ENCODE measurements at places on chromosomes 11 and 22.

- DNase-seq: no peak
Measured at GRCh38 chr11:101916422-101916821, at the start of gene ANGPTL5. Gene ANGPTL5 (minus strand): TSS chr11:101916522. CDS start chr11:101907909, 8,613 bp downstream.

DNA sequence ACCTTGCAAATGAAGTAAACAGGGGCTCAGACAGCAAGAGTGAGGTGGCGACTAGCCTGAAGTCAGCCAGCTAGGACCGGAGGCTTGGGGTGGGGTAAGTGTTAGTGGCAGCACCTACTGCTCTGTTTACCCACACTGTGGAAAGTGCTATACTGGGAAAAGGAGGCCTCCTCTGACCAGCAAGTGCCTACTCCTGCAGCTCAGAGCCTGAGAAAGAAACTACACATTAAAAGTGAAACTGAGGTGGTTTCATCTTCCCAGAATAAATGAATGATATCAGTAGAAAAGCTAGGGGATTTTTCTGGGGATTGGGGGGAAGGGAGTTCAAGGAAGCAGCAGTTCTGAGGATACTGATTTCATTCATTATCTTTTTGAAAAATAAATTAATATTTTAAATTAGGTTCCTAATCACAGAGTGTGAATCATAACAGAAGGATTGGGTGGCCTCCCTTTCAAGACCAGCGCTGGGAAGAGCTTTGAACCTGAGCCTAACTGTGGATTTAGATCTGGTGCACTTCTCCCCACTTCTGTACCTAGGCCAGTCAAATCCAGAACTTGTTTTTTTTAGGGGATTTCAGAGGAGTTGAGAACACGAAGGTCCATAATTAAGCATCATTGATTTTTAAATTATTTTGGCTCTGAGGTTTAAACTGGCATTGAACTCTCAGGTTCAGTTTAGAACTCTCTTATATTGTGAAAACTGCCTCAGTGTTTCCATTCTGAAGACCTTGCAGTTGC is 48.1 kb upstream of the GRAMD1B start:
- no peak for DNase-seq

DNA sequence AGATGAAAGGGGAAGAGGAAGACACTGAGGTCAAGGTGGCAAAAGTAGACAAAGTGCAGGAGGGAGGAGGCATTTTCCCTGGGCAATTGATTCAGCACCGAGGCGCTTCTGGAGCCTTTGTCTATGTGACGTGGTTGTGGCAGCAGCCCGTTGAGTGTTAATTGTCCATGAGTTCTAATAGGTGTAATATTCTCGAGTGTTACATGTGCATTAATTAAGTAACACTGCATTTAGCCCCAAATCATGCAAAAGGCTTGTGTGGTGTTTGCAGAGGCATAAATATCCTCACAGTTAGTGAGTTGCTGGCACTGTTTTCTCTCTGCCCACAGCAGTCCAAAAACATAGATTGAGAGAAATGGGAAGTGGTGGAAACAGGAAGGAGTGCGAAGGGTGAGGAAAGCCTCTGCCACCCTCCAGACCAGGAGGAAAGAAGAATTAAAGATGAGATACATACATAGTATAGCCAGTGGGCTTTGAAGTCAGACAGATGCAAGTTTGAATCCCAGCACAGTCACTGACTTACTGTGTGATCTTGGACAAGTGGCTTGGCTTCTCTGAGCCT is 361.2 kb downstream of the MN1 start:
- no peak for DNase-seq

- no peak for DNase-seq
Measured at GRCh38 chr11:32796425-32796824, 2.0 kb upstream of the CCDC73 start.

- no peak for DNase-seq
Measured at GRCh38 chr22:46132830-46133587, 17.3 kb upstream of the PPARA start.

DNA sequence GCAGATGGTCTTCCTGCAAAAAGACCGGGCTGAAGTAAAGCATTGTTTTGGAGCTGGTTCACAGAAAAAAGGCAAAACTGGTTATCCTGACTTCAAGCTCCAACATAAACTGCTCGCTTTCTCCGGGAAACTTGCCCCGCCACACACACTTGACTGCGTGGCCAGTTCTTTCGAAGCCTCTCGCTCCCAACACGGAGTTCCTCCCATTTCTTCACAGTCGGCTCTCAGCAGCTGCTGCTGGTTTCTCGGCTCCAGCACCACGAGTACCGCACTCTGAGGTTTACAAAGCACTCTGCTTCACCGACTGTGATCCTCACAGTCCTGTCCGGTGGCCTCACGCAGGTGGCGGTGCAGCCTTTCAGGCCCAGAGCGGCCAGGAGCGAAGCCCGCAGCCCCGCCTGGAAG is 264 bp downstream of the CHEK1 start:
- DNase-seq: no peak

DNA sequence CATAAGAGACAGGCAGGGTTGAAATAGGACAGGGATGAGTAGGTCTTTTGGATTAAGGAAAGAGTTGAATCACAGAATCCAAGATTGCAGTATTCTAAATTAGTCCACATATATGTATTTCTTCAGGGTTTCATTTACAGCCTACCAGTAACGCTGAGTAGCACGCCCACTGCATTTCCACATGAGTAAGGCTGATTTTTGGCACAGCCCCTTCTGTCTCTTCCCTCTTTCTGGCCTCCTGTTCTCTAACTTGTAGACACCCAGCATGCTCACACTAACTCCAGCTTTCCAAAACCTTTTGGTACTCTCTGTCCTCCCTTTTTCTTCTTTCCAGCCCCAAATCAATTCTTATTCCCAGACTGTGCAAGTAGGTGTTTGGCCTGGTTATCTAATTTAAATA is 3.7 kb upstream of the SIK2 start:
- no peak for DNase-seq

DNA sequence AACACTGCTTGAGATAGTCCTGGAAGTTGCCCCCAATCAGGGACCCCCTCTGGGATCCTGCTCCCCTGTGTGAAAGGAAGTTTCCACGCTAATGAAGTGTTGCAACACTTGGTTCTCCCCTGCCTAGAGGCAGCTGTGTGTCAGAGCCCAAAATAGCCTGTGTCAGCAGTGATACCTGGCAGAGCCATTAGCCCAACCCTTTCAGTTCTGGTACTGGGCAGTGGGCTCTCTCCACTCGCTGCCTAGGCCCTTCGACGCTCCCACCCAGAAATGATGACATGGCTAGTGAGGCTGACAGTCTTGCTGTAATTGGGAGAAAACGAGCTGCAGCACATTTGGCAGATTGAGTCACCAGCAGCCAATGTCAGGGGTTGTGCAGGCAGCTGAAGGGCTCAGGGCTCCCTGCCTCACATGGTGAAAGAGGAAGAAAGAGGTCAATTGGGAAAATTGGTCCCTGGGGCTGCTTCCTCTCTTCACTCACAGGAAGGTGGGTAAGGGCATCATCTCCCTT is 1.4 kb upstream of the NXF1 start:
- no peak for DNase-seq

GRCh38 chr22:47213571-47214230 is 451.3 kb downstream of the TBC1D22A start:
- no peak for DNase-seq

DNA sequence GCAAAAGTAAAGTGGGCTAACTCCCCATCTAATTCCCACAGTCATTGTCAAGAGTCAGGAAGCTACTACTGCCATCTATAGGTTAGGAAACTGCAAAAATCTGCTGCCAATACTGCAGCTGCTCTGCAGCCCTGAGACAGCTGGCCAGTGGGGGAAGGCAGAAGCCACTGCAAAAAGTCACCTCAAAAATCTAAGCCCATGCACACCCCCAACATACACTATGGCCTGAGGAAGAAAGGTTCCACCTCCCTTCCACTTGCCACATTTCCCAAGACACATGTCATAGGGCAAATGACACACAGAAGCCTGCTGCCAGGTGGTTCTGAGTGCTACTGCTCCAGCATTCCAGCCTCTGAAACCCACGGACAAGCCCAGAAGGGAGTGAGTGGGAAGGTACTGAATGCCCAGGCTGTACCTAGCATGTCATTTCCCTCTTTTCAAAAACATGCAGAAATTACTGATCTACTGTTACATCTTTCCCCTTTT is 36.9 kb downstream of the DGCR2 start:
- DNase-seq: no peak

DNA sequence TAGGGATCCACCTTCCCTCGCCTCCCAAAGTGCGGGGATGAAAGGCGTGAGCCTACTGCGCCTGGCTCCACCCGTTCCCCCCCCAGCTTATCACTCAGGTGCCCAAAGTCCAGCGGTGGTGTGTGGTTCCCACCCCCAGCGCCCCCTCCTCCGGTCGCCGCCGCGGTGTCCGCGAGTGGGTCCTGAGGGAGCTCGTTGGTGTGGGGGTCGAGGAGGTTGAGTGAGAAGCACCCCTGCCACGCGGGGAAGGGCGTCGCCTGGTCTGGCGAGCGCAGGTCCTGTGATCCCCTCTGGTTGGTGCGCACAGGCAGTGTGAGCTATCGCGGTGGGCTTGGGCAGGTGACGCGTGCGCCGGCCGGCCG is 3900.6 kb upstream of the OR11H1 start:
- DNase-seq: no peak

DNA sequence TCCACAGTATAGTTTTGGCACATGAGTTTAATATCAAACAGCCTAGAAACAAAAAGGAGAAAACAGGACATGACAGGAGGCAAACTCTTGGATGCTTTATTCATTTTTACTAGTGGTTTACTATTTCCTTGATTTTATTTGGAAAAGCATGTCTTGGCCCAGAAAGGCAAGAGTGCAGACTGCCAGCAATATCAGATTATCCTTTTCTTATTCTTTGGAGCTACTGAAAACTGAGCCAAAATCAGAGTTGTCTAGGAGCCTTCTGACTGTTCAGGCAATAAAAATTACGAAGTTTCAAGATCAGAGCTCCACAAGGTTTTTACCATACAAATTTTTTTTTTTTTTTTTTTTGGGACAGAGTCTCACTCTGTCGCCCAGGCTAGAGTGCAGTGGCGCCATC is 16.0 kb downstream of the CELF1 start:
- no peak for DNase-seq

DNA sequence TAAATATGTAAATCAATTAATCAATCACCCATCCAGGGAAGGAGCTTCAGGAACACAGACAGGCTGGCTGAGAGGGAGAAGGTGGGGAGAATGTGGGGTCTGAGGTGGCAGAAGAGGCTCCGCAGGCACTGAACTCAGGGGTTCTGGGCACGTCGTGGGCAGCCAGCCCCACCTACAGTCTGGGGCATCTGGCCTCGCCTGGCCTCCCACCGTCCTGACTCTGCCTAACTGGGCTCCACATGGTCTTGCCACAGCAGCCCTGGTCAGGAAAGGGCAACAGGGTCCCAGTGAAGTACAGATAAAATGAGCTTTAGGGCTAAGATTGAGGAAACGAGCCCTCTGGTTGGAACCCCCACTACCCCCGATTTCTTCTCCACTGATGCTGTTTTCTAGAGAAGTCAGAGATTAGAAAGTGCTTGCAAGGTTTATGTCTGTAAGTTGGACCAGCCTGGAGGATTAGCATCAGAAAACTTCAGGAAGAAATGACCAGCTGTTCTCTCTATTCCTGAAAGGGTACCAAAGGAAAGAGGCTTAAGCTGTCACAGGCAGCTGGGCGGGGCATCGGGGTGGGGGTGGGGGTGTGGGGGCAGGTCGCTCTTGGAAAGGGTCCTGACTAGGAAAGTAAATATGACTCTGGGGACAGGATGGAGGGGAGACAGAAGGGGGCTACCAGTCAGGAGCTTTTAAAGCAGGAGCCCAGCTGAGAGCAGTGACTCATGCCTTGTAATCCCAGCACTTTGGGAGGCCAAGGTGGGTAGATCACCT is 261.7 kb downstream of the BUD13 start:
- no peak for DNase-seq

- DNase-seq: no peak
Measured at GRCh38 chr11:132332521-132332920, 962.1 kb downstream of the NTM start.

DNA sequence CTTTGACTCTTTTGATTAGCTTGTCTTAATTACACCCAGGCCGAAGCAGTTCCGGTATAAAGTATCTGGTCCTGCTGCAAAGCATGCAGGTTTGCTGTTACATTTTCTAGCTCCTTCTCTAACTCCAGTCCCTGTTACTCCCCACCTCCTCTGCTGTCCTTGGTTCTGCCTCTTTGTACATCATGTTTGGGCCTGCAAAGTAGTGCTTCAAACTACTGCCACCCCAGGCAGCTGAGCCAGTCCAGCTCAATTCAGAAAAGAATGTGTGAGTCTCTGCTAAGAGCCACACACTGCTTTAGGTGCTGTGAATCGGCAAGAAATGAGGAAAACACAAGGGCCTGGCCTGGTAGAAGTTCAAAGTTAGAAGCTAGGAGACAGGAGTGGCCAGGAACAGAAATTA is 136.0 kb downstream of the SERGEF start:
- no peak for DNase-seq

DNA sequence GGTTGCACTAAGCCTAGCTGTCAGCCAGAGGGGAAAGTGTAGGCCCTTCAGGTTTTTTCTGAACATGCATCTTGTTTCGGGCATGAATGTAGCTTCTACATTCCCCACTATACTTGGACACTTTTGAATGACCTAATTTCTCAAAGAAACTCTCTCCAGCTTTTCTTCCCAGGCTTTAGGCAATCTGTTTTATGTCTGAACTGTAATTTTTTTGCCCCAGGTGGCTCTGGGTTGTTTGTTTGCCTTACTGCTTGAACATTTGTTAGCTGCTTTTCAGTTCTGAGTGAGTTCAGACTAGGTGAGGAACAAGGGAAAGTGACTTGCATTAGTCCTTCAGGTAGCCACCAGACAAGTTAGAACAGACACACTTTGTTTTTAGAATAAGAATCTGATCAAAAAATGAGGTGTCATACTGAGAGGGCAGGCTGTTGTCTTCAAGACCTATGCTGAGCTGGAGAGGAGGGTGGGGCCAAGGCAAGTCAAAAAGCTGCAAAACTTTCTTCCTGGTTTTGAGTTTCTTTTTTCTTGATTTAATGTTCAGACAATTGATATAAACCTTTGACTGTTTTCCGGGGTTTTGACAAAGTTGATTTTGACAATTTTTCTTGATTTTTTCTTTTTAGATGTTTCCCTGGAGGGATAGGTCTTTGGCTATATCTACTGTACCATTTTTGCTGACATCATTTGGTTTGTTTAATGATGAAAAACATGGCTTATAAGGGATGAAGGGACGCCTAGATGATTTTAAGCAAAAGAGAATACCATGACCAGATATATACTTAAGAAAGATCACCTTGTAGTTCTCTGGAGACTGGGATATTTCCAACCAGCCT is 182.8 kb downstream of the WNT11 start:
- no peak for DNase-seq

DNA sequence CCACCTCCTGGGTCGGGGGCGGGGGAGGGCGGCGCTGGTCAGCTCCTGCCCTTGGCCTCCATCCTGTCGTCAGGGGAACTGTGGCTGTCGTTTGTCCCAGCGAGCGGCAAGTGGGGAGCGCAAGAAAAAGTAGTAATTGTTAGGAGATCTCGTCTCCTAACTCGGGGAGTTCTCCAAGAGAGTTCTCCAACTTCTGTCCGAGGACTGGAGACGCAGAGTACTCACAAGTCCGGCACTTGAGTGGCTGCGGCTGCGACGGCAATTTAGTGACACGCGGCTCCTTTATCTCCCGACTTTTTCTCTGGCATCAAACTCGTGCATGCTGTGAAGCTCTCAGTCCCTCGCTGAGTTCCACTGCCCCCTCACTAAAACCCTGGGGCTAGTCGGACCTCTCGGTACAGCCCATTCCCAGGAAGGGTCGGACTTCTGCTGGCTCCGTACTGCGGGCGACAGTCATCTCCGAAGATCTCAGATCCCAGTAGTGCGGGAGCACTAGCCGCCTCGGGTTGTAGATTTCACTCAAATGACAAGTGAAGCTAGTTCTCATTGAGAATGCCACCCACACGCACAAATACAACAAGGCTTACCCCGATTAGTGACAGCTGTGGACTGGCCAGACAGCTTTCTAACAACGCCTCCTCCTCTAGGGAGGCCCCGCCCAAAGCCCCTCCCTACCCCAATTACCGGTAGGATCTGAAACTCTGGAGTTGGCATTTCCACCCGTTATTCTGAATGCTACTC is at the start of gene PGR:
Gene PGR, minus strand, starts transcription at position 611 of the 741 bp plus-strand sequence. CDS start 743 bp downstream, outside the sequence.
- DNase-seq: no peak

Measured in NCI-H2029 treated with DMSO at 0.1 percent for 48 hours (cell line).